ENCODE measurements at places on chromosomes 6 and 20. TPM values are rescaled to one million over a fixed set of nuclear protein-coding genes. Genes with fewer than 3 reads are reported as not detected.
A peak's percentile ranks its signal among the peaks of the same experiment; 100 is the strongest.

Gene C20orf141
- not detected for total RNA-seq

Gene OOEP
- 0.49 TPM for total RNA-seq

Gene ARFGEF3
- not detected for total RNA-seq

- no peak for DNase-seq
These were observed 117.5 kb upstream of the QKI start for GRCh38 chr6:163296835-163297519.

GRCh38 chr6:28340310-28341095 lies 4.6 kb upstream of the ZSCAN31 start:
- DNase-seq, result no peak

GRCh38 chr20:59078231-59078630 lies 35.6 kb upstream of the PRELID3B start:
- DNase-seq, result no peak

GRCh38 chr6:33949877-33950435 lies 146.2 kb upstream of the MLN start:
- no peak for DNase-seq

DNA sequence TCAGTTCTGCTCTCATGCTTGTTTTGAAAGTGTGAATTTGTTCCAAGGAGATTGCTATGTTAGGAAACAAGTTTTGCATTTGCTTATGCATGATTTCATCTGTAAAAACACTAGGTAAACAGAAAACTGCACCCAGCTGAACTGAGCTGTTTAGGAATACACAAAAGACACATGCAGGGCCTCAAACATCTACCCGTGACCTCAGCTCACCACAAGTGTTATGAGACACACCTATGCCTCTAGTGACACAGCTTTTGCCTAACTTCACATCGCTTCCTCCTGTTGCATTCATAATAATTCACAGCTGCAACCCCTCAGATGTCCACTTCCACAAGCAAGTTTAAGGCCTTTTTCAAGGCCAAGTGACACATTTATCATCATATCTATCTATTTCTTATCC lies 98.0 kb upstream of the SLC24A3 start:
- peak; percentile 2 for DNase-seq

- peak; percentile 15 for DNase-seq
These were observed 39.4 kb upstream of the KCNK16 start for GRCh38 chr6:39361657-39362486.

Data from CD8-positive, alpha-beta T cell (primary cell).